ENCODE measurements at places on chromosomes 16 and 17. TPM values are rescaled to one million over a fixed set of nuclear protein-coding genes. Genes with fewer than 3 reads are reported as not detected.

The SPAG5 gene
- 4.9 TPM for total RNA-seq

The RAP1GAP2 gene
- 17.0 TPM for total RNA-seq

The CDH1 gene
- 127 TPM for total RNA-seq

The KRT31 gene
- not detected for total RNA-seq

GRCh38 chr16:56312028-56312300, 113.4 kb downstream of the AMFR start:
- DNase-seq: no peak

GRCh38 chr17:80931421-80932265, 60.0 kb upstream of the CHMP6 start:
- no peak for DNase-seq

DNA sequence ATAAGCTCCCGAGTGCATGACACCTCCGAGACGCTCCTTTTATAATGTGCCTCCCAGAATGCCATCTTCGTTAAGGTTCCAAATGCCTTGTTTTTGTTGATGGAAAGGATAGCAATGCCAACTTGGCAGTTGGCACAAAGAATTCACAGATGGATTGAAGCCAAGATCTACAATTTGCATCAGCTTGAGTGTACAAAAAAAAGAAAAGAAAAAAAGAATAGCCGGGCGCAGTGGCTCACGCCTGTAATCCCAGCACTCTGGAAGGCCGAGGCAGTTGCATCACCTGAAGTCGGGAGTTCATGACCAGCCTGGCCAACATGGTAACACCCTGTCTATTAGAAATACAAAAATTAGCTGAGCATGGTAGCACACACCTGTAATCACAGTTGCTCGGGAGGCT, 7.6 kb downstream of the TBC1D16 start:
- DNase-seq: no peak

GRCh38 chr17:81233316-81233715, 5.5 kb downstream of the TEPSIN start:
- DNase-seq: no peak

DNA sequence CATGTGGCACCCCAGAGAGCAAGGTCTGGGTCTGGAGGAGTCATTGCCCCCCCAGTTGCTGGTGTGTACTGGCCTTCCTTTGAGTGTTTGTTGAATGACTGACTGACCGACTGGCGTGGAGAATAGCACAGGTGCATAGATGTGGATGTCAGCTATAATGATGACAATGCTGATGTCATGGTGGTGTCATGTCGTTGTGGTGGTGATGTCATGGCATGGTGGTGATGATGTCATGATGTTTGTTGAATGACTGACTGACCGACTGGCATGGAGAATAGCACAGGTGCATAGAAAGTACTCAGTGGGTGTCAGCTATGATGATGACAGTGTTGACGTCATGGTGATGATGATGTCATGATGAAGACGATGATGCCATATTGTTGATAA, 22.1 kb downstream of the TMEM114 start:
- DNase-seq: no peak

DNA sequence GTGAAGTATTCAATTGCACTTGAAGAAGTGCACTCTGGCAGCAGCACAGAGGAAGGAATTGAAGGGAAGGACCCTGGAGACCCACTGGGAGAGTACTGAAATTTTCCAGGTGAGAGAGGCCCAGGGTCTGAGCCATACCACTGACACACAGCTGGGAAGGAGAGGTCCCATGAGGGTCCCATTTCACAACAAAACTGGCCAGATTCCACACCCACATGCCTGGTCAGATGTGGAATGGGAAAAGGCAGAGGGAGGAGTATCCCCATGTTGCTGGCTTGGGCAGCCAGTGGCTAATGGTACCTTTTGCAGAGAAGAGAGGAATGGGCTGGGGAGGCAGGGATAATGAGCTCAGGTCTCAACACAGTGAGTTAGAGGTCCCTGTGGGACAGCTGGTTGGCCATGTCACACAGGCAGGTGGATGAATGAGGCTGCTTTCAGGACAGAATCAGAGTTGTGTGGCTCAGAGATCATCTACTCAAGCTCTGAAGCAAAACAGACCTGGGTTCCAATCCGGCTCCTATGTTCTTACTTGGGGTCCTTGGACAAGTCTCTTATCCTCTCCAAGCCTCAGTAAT, 26.2 kb upstream of the NGFR start:
- DNase-seq: no peak

DNA sequence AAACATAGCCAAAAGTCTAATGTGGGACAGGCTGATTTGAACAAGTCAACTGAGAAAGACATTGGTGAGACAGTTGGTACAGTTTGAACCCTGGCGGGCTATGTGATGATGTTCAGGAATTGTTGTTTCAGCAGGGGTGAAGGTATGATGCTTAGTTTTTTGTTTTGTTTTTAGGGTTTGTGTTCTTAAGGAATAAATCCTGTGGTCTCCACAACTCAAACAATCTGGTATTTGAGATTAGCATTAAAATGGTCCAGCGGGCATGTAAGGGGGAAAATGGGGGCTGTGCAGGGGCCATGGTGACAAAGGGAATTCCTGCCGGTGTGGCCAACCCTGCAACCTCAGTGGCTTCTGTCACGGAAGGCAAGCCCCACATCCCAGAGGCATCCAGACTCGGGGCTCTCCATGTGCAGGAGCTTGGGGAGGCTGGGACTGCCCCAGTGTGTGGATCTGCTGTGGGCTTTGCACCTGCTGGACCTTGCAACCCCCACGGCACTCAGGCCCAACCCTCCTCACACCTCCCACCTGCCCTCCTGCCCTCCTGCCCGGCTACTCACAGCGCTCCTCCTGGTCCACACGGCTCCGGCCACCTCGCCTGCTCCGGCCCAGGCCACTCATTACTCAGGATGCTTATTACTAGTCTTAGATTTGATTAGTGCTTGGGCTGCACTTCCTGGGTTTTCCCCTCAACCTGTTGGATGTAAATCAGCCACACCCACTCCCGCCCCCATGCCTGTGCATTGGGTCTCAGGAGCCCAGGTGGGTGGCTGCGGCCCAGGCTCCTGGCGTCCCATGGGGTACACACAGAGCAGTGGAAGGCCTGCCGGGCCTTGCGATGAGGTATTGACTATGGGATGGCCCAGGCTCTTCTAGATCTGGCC, at the start of gene TNFRSF13B:
TNFRSF13B (minus strand) TSS at position 661 of the 881 bp plus-strand sequence; CDS start at position 618, 43 bp downstream.
- no peak for DNase-seq

DNA sequence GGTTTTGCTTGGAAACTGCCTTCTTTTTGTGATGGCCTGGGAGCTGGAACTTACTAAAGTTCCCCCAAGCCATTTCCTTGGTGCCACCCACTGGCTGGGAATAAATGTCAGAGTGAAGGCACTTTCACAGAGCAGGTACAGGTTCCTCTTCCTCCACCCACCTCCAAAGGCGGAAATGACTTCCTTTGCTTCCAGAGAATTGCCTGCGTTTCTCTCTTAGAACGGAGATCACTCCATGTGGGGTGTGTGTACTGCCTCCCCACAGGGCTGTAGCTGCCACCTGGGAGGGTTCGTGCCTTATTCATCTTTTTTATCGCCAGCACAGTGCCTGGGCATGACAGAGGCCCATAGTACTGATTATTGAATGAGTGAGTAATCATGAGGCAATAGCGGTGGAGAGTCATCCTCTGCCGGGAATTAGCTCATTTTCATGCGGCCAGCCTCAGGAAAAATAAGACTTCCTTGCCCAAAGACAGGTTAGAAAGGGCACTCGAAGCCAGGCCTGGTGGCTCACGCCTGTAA, 32.2 kb upstream of the HAS3 start:
- DNase-seq: no peak

DNA sequence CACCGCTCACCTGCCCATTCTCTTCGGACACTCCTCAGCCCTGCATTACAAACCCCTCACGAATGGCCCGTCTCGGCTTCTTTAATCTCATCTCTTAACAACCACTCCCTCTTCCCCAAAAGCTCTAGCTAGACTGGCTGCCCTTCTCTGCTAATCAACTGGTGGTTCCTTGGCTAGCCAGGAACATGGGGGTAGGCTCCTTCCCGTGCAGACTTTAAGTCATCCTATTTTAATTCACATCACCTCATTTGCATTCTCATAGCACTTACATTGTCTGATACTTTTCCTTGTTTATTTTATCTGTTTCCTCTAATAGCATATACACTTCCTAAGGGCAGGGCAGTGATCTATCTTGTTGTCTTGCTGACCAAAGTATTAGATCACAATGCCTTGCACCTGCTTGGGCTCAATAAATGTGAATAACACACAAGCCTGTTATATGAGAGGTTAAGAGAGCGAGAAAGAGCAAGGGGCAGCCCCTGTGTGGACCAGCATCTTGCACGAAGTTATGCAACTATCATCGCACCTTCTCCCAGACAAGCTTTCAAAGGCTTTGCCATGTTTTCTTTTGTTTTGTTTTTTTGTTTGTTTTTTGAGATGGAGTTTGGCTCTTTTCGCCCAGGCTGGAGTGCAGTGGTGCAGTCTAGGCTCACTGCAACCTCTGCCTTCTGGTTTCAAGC, 9.8 kb downstream of the TP53 start:
- DNase-seq: no peak

DNA sequence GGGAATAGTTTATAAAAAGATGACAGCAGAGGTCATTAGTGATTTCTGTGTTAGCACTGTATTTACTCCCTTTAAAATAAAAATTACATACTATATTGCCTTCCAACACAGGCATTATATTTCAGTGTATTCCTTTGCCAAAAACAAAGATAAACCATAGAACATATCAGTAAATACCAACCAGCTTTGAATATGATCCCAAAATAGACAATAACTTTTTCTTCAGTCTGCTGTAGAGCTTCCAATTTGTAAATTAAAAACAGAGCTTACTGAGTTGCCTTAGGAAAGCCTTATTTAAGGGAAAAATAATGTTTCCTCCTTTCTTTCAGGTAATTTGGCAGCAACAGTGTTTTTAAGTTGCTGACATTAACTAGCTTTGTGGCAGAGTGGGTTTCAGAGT, 352.1 kb upstream of the TBX2 start:
- no peak for DNase-seq

GRCh38 chr16:68227183-68227793, 8.6 kb downstream of the ESRP2 start:
- DNase-seq: no peak
